ENCODE measurements at places on chromosomes 3 and 15. TPM values are rescaled to one million over a fixed set of nuclear protein-coding genes. Genes with fewer than 3 reads are reported as not detected.

DNA sequence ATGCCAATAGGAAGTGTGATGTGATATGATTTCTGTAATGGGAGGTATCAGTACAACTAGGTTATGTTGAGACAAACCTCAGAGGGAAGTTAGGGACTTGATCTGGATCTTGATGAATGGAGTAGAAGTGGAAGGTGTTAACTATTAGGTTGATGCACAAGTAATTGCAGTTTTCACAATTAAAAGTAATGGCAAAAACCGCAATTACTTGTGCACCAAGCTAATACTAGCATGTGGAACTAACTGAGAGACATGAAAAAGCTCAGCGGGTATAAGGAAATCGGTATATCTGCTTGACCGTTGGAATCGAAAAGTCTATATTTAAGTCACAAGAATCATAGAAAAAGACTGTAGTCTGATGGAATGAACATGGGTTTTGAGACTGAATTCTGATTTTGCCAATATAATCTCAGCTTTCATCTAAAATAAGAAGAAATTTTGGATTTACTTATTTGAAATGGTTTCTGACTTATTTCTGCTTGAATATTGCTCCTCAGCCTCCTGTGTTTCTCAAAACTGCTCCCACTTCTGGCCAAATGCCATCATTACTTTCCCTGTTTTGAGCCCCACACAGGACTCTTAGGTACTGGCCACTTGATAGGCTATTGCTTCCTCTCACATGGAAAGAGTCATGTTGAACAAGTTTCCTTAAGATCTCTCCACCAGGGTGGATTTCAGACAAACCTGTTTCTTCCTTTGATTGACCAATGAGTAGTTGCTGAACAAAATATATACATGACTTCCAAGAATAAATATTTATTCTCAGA lies 271.5 kb upstream of the COL8A1 start:
- no peaks in the 10 kb centered on the region for H3K27me3 ChIP-seq
- H3K36me3 ChIP-seq, result no peaks in the 10 kb centered on the region
- H3K27ac ChIP-seq, result no peak overlapping the region
- H3K4me3 ChIP-seq, result no peak overlapping the region
- no peak for DNase-seq

GRCh38 chr3:73718326-73719110 lies 93.8 kb upstream of the PDZRN3 start:
- no peak overlapping the region for H3K4me3 ChIP-seq
- no peaks in the 10 kb centered on the region for H3K4me1 ChIP-seq
- H3K27me3 ChIP-seq, result no peaks in the 10 kb centered on the region
- DNase-seq, result no peak
- H3K36me3 ChIP-seq, result no peaks in the 10 kb centered on the region

COLQ gene
- total RNA-seq, result 1.1 TPM

DNA sequence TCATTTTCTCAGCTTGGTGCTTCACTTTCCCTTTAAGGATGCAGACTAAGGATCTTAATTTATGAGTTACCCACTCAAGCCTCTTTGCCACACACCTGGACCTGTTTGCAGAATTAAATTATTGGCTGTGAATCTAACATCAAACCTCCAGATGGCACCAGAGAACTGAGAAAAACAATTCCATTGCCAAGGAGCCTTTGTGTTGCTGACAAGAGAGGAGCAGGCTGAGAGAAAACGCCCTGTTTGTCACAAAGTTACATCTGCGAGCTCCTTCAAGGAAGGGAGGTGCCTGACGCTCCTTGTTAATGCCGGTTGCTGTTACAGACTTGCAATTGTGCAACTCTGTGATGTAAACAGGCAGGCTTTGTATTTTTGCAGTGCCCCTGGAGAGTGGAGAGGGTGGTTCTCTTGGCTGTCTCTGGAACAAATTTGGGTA lies 36.3 kb upstream of the TMC3 start:
- no peaks in the 10 kb centered on the region for H3K27me3 ChIP-seq
- H3K4me1 ChIP-seq, result no peaks in the 10 kb centered on the region
- no peaks in the 10 kb centered on the region for H3K36me3 ChIP-seq
- peak; percentile 47 for DNase-seq
- H3K4me3 ChIP-seq, result no peak overlapping the region
- no peak overlapping the region for H3K27ac ChIP-seq

CORO2B gene
- total RNA-seq, result not detected

GRCh38 chr3:142028243-142028777 lies 121.0 kb downstream of the TFDP2 start:
- H3K27me3 ChIP-seq, result no peaks in the 10 kb centered on the region
- peaks cover 4% of the 10 kb centered on the region for H3K4me1 ChIP-seq
- H3K27ac ChIP-seq, result peak overlapping the region; percentile 57
- peak overlapping the region; percentile 62 for H3K4me3 ChIP-seq
- no peak for DNase-seq

GRCh38 chr15:96336108-96336595 lies 5.7 kb downstream of the NR2F2 start:
- no peaks in the 10 kb centered on the region for H3K4me1 ChIP-seq
- H3K27ac ChIP-seq, result no peak overlapping the region
- H3K4me3 ChIP-seq, result no peak overlapping the region
- no peak for DNase-seq

GRCh38 chr15:76340803-76341365 lies 4.3 kb downstream of the ISL2 start:
- H3K27ac ChIP-seq, result no peak overlapping the region
- peak overlapping the region; percentile 56 for H3K4me3 ChIP-seq
- peak; percentile 66 for DNase-seq

DNA sequence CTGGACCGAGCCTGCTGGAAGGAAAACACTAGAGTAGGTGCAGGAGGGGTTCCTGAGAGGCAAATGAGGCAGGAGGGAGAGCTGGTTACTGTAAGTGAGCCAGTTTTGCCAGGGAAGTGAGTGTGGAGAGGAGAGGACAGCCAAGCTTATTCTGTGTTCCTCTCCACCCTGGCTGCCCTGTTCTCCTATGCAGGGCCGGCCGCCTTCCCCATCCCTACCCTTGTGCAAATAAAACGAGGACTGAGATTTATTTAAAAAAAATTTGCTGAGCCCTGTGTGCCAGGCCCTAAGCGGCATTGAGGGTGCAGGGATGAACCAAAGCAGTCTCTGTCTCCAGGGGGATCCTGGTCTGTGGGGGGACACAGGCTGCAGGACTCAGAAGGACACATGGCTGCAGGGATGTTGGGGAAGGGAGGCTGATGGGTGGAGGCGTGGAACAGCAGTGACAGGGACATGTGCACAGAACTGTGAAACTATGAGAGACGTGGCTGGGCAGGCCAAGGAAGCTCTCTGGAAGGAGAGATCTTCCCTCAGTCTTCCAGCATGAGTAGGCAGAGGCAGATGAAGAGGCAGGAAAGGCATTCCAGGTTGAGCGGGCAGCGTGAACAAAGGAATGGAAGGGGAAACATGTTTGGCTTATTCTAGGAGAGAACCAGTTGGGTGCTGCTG lies 12.1 kb downstream of the CORO2B start:
- no peaks in the 10 kb centered on the region for H3K4me1 ChIP-seq
- H3K27me3 ChIP-seq, result no peaks in the 10 kb centered on the region
- DNase-seq, result no peak
- H3K27ac ChIP-seq, result no peak overlapping the region

- DNase-seq, result no peak
- H3K27me3 ChIP-seq, result no peaks in the 10 kb centered on the region
- H3K36me3 ChIP-seq, result no peaks in the 10 kb centered on the region
- H3K4me3 ChIP-seq, result no peak overlapping the region
- peaks cover 34% of the 10 kb centered on the region for H3K4me1 ChIP-seq
These were observed 297.5 kb upstream of the STT3B start for GRCh38 chr3:31235062-31235700.

- H3K27me3 ChIP-seq, result no peaks in the 10 kb centered on the region
- no peak for DNase-seq
- H3K4me1 ChIP-seq, result no peaks in the 10 kb centered on the region
- no peak overlapping the region for H3K4me3 ChIP-seq
- H3K27ac ChIP-seq, result no peak overlapping the region
These were observed 52.8 kb downstream of the NOX5 start for GRCh38 chr15:69067296-69067695.

COPG1 gene
- total RNA-seq, result 136 TPM

DNA sequence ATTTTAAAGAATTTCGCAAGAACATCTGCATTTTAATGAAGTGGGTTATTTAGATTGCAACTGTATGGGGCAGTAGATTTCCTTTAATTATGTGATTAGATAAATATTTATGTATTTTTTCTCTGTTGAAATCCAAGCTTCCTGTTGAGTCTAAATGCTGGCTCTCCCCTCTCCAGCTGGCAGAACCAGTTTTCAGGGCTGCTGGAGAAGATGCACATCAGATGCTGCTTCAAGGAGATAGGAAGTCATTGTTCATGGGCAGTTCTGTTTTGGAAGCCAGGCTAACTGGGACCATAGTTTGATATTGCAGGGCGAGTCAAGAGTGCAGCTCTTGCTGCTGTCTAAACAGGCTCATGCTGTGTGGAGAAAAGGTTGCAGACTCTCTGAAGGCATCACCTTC lies 97.4 kb downstream of the SLC9A9 start:
- peaks cover 42% of the 10 kb centered on the region for H3K4me1 ChIP-seq
- no peaks in the 10 kb centered on the region for H3K36me3 ChIP-seq
- H3K27me3 ChIP-seq, result no peaks in the 10 kb centered on the region
- DNase-seq, result no peak

ISG20 gene
- total RNA-seq, result 27.2 TPM

IGSF10 gene
- total RNA-seq, result not detected

DNA sequence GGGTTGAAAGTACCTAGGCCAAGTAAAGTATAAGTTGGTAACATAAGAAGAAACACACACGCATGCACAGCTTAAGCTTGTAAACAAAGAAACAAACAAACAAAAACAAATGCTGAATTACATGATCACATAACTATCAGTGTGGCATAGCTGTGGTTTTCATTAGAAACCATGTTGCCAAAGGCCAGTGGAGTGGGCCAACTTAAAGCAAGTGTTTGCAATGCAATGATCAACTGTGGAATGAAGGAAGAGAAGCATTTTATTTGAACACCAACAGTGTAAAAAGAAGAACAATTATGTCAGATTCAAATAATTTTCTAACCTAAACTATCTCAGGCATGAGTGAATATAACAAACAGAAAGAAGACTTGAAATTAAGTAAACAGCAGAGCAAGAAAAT lies 199.4 kb upstream of the STRIT1 start:
- H3K27ac ChIP-seq, result no peak overlapping the region
- no peaks in the 10 kb centered on the region for H3K36me3 ChIP-seq
- no peaks in the 10 kb centered on the region for H3K27me3 ChIP-seq
- no peak overlapping the region for H3K4me3 ChIP-seq
- no peaks in the 10 kb centered on the region for H3K4me1 ChIP-seq

DNA sequence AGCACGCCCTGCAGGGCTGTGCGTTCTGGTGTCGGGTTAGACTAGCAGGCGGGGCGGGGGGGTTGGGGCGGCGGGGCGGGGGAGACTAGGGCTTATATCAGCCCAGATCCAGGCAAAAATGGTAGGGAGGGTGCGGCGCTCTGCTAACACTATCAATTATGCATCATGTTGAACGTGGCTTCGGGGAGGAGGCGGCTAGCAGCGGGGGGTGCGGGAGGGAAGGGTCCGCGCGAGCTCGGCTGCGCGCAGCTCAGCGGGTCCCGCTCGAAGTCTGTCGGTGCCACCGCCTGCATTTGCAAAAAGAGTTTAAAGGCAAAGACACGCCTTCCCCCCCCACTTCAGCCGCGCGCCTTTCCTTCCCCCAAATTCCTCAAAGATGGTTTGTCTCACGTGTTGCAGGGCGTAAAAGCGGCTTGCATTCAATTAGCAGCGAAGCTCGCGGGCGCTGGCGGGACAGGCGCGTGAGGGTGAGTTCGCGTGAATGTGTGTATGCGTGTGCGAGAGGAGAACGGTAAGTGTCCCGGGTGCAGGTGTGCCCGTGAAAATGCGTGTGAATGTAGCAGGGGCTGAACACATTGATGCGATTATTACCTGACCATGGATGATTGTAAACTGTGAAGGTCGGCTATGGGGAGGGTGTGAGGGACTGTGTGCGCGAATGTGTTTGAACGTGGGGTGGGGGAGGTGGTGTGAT lies at the start of gene ISLR2:
ISLR2 (plus strand) TSS at position 432 of the 694 bp plus-strand sequence. CDS start 2,169 bp downstream, outside the sequence.
- peaks cover 44% of the 10 kb centered on the region for H3K27me3 ChIP-seq
- no peak within 1 kb of the TSS for H3K4me3 ChIP-seq
- no peak for DNase-seq
- no peaks in the 10 kb centered on the region for H3K36me3 ChIP-seq
- no peak within 1 kb of the TSS for H3K27ac ChIP-seq
- peaks cover 6% of the 10 kb centered on the region for H3K4me1 ChIP-seq

DNA sequence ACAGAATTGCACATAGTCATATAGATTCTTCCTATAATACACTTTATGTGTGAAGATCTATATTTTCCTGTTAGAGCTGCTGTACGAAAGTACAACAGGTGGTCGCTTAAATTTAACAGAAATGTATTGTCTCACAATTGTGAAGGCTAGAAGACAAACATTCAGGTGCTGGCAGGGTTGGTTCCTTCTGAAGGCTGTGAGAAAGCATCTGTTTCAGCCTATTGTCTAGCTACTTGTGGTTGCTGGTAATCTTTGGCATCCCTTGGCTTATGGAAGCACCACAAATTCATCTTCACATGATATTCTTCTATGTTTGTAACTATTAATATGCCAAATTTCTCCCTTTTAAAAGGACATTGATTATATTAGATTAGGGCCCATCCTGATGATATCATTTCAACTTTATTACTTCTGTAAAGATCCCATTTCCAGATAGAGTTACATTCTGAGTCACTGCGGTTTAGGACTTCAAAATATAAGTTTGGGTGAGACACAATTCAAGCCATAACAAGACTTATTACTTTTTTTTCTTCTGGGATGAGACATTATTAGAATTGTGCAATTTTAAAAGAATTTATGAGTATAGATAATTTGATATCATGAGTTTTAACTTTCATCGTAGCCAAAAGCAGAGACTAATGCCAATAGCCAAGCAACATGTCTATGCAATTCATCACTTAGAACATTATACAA lies 248.1 kb upstream of the BCHE start:
- H3K4me3 ChIP-seq, result no peak overlapping the region
- no peak for DNase-seq
- H3K4me1 ChIP-seq, result no peaks in the 10 kb centered on the region
- no peaks in the 10 kb centered on the region for H3K27me3 ChIP-seq
- H3K36me3 ChIP-seq, result no peaks in the 10 kb centered on the region

GRCh38 chr3:37347941-37348340 lies 173.6 kb upstream of the LRRFIP2 start:
- peaks cover 23% of the 10 kb centered on the region for H3K36me3 ChIP-seq
- no peak overlapping the region for H3K4me3 ChIP-seq
- H3K4me1 ChIP-seq, result no peaks in the 10 kb centered on the region
- no peak overlapping the region for H3K27ac ChIP-seq

GRCh38 chr15:67138891-67139855 lies 73.8 kb downstream of the SMAD3 start:
- H3K36me3 ChIP-seq, result no peaks in the 10 kb centered on the region
- no peaks in the 10 kb centered on the region for H3K27me3 ChIP-seq
- H3K4me3 ChIP-seq, result no peak overlapping the region
- DNase-seq, result no peak
- H3K4me1 ChIP-seq, result peaks cover 73% of the 10 kb centered on the region

All from CD8-positive, alpha-beta memory T cell (primary cell).